ENCODE measurements at places on chromosomes 1 and 21.

DNA sequence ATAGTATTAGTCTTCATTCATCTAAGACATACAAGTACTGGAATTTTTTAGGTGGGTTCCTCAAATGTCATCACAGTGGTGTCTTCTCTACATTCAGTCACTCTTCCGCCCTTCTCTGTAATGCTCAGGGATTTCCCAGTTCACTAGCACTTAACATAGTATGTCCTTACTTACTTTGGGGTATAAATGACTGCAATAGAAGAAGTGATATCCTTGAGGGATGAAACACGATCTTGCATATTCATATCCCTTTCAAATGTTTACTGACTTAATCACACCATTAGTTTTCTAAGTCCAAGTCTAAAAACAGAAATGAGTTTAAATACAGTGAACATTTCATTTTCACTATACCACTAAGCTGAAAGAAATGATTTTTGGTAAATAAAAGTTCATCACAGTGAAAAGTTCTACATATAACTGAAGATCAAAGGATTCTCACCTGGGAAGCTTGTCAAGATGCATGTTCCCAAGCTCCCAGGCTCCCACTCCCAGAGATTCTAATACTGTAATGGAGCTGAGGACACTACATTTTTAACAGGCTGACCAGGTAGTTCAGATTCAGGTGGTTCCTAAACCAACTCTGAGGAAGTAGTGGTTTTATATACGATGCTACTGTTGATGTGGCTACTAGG is 29.7 kb downstream of the MRPL39 start:
- no peak for DNase-seq

- DNase-seq: no peak
Measured at GRCh38 chr1:21782349-21782867, 541 bp downstream of the USP48 start.

GRCh38 chr1:233587196-233587595 is 26.7 kb upstream of the KCNK1 start:
- DNase-seq: no peak

GRCh38 chr21:39311164-39311563 is 2.3 kb downstream of the BRWD1 start:
- DNase-seq: no peak

- no peak for DNase-seq
Measured at GRCh38 chr1:34790985-34791384, 1.8 kb upstream of the GJA4 start.

DNA sequence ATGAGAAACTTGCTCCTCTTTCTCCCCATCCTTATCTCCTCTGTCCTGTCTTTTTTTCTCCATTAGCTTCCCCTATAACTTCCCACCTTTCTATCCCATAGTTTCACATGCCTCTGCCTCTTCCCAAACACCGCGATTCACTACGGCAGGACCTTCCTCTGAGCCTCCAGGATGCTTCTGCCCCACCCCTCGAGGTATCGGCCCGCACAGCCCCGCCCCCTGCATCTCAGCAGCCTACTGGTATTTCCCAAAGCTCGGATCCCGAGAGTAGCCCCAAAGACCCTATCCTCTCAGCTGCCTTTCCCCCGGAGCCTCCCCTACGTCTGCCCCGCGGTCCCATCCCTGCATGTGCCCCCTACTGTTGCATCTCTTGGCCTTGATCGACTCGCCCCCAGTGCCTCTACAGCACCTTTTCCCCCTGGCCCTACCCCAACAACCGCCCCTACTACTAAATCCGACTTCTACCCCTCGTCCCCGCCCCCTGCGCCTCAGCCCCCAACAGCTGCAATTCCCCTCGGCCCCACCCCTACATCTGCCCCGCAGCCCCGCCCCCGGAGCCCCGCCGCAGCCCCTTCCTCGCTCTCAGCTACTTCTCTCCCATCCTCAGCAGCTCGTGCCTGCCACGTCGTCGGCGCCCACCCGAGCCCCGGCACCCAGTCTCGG is 512 bp downstream of the PIAS3 start:
- peak; percentile 63 for DNase-seq

GRCh38 chr1:36797761-36798160 is 236.6 kb downstream of the GRIK3 start:
- DNase-seq: no peak

- DNase-seq: peak; percentile 89
Measured at GRCh38 chr1:3900150-3900968, at the start of gene C1orf174. Gene C1orf174, minus strand, starts transcription at chr1:3900272. Its CDS starts 86 bp downstream, at chr1:3900186.

- no peak for DNase-seq
Measured at GRCh38 chr1:214506972-214507431, 44.4 kb downstream of the PTPN14 start.
